EL (cell line): ENCODE measurements at places on chromosomes 2 and 18.

DNA sequence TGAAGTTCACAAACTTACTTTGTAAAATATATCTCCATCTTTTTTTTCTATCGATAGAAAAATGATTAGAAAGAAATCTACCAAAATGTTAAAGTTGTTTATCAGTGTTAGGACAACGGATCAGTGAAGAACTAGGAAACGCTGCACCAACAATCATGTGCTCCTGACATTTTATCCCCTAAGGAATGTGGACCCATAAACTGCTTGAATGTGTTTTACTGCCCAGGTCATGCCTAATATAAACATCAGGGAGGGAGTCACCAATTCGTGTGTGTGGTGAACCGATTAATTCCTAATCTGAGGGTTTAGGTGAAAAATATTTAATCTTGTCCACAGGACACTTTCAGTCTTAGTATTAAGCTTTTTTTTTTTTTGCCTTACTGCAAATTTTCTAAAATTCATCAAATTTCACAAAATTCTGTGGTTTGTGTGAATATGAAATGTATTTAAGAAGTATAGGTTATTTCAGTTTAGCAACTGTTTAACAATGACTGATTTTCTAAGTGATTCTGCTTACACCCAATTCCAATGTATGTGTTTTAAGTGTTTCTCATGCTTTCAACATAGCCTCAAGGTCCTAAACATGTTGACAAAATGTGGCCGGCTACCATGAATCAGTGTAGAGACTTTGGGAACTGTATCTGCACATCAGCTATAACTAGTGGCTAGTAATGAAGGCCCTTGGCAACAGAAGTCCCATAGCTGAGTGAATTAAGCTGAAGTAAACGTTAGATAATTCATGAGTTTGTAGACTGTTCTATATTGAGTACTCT lies 11.1 kb upstream of the KIDINS220 start:
- DNase-seq = no peak

DNA sequence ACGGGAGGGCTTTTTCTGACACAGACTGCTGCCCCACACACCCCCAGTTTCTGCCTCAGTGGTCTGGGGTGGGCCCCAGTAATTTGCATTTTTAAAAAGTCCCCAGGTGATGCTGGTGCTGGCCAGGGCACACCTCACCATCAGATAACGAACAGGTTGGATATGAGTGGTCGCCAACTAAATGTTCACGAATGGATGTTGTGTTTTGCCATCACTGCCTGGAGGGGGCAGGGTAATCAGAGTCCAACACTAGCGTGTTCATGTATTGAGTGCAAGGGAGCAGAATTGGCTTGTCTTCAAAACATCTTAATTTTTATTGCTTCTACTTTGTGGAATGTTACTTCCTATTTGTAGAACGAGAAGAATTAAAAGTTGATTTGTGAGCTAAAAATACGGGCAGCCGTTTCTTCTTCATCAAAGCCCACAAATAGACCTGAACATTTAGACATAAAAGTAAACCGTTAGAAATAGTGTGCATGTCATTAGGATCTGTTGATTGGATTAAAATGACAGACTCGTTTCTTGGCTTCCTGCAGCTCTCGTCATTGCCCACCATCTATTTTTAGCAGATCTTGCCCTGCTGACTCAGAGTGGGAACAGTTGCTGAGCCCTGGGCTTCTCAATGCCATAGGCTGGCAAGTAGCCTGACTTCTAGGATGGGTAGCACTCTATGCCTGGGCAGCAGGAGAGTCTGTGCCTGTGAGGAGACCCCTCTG lies 45.2 kb downstream of the NCK2 start:
- DNase-seq = peak; percentile 78

DNA sequence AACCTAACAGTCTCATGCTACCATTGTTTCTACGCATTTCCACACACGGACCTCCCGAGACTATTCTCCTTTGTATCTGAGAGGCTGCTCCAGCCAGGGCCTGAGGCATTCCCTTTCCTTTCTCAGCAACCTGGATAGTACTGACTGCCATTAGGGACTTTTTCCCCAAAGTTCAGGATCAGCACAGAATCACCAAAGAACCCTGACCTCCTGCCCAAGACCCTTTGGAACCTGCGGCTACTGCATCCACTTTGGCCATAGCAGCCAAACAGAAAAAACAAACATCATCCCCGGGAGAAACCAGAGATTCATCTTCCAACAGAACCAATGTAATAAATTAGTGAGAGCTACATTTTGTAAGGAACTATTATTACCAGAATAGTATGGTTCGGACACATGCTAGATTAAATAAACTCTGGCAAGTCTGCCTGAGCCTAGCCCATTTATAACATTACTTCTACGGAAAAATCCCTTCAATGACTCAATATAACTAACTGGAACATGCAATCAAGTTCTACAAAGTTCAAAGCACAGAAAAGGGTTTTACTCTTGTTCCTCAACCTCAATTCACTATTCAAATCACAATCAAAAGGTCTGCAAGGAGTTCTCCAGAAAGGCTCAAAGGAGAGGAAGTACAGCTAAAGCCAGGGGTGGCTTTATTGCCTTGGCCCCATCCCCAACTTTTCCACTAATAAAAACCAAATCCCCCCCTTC lies 51.8 kb downstream of the LPIN2 start:
- no peak for DNase-seq

- DNase-seq = no peak
Observed at GRCh38 chr2:224173210-224173609, 134.1 kb upstream of the SERPINE2 start.

DNA sequence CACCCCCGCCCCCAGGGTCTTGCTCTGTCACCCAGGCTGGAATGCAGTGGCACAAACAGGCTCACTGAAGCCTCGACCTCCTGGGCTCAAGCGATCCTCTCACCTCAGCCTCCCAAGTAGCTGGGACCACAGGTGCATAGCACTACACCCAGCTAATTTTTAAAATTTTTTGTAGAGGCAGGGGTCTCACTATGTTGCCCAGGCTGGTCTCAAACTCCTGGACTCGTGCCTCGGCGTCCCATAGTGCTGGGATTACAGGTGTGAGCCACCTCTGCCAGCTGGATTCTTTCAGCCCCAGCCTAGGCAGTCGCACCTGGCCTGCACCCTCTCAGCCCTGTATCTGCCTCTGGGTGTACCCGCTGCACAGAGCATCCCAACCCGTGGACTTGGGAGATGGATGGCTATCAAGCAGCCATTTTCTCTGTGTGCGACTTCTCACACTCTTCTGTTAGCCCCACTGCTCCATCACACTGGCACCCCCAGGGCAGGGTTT lies 166.4 kb upstream of the HAAO start:
- no peak for DNase-seq

- no peak for DNase-seq
Observed at GRCh38 chr2:202512176-202512575, 122.6 kb upstream of the FAM117B start.

DNA sequence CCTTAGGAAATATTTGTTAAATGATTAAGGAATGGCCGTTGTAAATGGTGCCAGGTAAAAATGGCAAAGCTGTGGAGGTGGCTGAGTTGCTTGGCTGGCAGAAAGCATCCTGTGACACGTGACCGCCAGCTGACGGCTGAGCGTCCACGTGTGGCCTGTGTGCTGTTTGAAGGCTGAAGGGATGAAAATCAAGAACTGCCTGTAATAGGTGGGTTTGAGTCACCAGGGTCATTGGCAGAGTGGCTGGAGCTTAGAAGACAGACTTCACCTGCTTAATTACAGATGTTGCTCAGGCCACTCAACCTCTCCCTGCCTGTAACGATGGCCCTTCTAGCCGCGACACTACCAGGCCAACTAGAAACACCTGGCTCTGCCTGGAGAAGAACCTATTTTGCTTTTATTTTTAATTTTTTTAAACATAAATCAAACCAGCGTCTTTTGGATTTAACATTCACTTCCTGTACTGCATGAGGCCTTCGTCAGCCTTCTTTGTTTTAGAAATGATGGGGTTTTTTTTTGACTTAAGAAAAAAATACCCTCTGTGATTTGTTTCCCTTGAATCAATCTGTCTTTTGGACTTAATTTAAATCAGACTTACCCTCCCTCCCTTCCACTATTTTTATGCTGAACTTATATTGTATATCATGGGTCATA lies 206.5 kb downstream of the PRKCE start:
- DNase-seq = no peak

- no peak for DNase-seq
Observed at GRCh38 chr2:149008381-149008780, 30.1 kb upstream of the LYPD6B start.

GRCh38 chr2:47189635-47190034 lies 34.5 kb upstream of the STPG4 start:
- peak; percentile 94 for DNase-seq

DNA sequence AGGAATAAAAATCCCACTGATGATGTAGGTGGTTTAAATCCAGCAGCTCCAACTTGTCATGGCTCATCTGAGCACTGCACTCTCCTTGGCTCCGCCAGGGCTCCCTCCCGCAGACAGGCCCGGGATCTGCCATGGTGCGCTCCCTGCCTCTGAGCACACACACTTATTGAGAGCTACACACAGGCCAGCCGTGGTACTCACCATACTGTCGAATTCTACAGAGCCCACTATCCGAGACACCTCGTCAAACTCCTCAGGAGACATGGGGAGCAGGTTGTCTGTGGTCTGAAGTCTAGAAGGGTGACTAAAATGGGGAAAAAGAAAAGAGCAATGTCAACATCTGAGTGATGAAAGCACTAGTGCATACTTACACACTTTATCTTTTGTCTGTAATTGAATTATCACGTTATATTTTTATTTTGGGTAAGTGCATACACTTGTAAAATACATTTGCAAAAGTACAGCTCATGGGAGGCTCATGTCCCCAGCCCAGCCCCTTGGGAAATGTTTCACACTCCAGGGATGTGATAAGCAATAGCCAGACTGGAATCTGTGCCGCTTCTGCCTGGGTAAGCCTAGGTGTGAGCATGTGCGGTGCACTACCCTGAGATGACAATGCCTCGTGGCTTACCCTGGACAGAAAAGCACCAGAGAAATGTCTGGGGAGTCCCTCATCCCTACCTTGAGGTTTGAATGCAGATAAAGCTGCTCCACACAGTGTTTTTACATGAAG lies 39.2 kb downstream of the STAT1 start:
- DNase-seq = no peak

GRCh38 chr18:9838144-9838877 lies 47.5 kb upstream of the TXNDC2 start:
- no peak for DNase-seq

DNA sequence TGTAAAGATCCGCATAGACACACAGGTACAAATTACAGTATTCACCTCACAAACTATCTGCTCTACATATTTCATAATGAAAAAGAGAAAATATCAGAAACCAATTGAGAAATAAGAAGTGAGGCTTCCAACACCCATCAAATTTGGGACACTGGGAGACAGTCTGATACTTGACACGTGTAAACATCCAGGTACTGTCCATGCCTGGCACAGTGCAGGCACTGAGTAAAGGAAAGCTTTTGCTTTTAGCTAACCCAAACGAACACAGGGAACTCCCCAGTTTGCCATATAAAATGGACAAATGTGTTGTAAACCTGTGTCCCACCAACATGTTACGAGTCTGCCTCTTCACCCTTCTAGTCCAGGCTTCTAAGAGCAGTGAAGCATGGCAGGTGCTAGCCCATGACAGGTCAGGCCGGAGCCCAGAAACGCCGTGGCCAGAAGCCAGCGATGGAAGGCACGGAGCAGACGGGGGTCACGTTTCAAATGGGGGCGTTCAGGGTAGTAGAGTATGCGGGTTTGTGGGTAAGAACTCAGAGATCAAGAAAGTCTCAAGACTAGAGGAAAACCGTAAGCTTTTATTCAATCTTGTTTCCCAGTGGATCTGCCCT lies 27.0 kb downstream of the CDH2 start:
- no peak for DNase-seq

GRCh38 chr2:204004912-204005311 lies 68.3 kb downstream of the ICOS start:
- DNase-seq = no peak

DNA sequence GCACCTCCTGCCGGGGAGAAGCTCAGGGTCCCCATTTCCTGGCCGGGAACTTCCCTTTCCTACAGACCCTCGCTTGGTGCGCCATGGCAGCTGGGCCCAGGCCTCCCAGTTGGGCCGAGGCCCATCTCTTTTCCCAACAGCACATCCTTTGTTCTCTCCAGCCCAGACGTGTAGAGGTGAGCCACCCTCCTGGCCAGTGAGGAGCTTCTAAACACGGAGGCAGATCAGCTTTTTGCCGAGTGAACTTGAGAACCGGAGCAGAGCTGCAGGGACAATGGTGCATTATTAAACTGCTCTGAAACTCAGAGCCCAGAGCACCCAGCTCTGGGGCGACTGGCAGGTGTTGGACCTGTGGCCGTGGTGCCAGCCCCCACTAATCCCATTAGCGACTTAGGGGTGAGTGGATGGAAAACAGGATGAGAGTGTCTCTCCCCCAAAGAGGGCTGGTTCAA lies 25.4 kb downstream of the SH3BP4 start:
- DNase-seq = no peak

- peak; percentile 47 for DNase-seq
Observed at GRCh38 chr2:227479865-227480475, 8.0 kb downstream of the AGFG1 start.

DNA sequence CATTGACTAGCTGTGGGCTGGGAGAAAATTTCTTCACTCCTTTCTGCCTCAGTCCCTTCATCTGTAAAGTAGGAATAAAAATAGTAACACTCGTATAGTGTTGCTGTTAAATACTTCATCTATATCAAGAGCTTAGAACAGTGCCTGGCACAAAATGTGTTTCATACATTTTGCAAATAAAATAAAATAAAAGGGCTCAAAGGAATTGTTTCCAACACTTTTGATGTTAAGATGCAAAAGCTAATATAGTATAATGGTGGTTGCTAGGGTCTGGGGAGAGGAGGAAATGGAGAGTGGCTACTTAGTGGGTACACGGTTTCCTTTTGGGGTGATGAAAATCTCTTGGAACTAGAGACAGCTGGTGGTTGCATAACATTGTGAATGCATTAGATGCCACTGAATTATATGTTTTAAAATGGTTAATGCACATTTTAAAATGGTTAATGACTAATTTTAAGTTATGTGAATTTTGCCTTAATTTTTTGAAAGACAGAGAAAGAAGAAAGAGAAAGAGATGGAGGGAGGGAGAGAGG lies 542.1 kb upstream of the ID2 start:
- DNase-seq = no peak
